ENCODE measurements at places on chromosomes 3 and 15. TPM values are rescaled to one million over a fixed set of nuclear protein-coding genes. Genes with fewer than 3 reads are reported as not detected.

The C15orf62 gene
- total RNA-seq: 0.96 TPM

GRCh38 chr3:55935241-55935640, 448.1 kb upstream of the WNT5A start:
- DNase-seq: no peak

The ETV5 gene
- total RNA-seq: 56.3 TPM

DNA sequence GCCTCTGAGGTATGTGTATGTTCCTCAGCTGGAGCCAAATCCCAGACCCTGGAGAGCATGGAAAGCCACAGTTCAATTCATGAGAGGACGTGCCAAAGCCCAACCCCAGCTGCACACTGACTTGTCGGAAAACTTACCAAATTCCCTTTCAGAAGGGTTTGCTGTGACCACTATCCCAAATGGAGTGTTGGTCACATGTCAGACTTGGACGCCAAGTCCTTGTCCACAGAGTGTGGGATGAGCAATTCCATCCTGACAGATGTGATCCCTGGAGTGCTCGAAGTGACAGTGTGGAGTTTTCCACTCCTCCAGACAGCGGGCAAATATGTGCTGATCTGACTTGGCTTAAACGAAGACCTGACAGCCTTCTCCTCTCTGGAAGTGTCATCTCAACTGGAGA, 71.2 kb downstream of the RORA start:
- no peak for DNase-seq

DNA sequence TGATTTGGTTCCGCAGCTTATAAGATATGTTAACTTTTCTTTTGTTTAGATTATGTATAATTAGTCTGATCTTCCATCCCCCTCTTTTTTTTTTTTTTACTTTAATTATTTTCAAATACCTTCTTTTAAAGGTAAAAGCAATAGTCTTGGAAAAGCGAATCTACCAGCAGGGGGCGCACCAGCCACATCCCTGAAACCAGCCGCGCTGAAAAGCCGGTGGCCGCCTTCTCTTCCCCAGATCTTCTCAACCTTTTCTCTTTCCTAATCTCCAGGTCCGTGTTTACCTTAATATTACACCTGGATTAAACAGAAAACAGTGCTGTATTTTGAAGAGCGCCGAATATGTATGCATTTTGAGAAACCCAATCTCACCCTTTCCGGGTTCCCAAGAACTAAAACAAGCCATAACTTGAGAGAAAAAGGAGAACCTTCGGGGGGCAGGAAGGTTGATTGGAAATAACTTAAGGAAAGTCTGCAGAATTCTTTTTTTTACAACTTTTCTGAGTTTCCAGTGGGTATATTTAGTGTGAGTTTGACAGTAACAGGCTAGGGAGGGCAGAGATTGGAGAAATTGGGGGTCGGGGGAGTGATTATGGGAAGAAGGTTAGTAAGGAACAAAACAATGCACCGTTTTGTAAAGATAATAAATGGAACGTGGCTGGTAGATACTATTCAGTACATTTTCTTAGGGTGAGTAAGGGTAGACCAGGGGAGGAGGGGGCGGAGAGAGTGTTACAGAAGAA, 2.0 kb upstream of the SOX2 start:
- peak; percentile 83 for DNase-seq

All from upper lobe of right lung (tissue), 1 donor.